ENCODE measurements at places on chromosomes 5 and 9.

DNA sequence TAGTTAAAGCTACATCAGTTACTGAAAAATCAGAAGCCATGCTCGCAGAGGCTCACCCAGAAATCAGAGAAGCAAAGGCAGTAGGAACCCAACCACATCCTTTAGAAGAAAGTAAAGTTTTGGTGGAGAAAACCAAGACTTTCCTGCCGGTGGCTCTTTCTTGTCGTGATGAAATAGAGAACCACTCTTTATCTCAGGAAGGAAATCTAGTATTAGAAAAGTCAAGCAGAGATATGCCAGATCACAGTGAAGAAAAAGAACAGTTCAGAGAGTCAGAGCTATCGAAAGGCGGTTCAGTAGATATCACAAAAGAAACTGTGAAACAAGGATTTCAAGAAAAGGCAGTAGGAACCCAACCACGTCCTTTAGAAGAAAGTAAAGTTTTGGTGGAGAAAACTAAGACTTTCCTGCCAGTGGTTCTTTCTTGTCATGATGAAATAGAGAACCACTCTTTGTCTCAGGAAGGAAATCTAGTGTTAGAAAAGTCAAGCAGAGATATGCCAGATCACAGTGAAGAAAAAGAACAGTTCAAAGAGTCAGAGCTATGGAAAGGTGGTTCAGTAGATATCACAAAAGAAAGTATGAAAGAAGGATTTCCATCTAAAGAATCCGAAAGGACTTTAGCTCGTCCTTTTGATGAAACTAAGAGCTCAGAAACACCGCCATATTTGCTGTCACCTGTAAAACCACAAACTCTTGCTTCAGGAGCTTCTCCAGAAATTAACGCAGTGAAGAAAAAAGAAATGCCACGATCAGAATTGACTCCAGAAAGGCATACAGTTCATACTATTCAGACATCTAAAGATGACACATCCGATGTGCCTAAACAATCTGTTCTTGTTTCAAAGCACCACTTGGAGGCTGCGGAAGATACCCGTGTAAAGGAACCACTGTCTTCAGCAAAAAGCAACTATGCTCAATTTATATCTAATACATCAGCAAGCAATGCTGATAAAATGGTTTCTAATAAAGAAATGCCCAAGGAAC lies 47.2 kb downstream of the CMYA5 start:
- DNase-seq, result no peak

DNA sequence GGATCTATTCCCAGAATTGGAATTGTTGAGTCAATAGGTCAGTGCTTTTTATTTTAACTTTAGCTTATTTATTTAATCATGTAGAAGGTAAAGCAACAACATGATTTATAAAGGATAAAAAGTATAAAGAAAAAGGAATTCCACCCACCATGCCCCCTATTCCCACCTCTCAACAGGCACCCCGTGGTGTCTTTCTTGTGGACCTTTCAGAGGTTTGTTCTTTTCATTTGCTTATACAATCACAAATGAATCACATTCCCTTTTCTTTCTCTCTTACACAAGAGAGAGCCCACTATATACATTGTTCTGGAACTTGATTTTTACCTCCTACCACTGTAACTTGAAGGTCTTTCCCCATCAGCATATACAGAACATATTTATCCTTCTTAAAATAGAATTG lies 37.2 kb upstream of the SMIM32 start:
- DNase-seq, result no peak

DNA sequence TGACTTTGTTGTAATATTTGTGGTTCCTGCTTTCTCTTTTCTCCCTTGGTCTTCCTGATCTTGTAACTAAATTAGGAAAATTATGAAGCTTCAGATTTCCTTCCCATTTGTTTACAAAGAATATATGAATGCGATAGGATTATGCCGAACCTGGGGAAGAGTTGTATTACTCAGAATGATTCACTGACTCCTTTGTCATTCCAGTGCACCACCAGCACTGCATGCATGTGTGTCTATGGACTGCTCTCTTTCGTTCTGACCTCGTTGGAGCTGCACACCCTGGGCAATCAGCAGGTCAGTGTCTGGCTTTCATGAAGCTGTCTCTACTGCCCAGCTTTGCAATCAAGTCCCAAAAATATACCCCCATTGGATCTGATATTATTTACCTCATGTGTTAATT lies 25.5 kb downstream of the NUP188 start:
- DNase-seq, result peak; percentile 45

- DNase-seq, result no peak
These were observed 220.3 kb upstream of the IER5L start for GRCh38 chr9:129398101-129398960.

- DNase-seq, result peak; percentile 26
These were observed 109.7 kb downstream of the F2RL2 start for GRCh38 chr5:76513476-76513875.

DNA sequence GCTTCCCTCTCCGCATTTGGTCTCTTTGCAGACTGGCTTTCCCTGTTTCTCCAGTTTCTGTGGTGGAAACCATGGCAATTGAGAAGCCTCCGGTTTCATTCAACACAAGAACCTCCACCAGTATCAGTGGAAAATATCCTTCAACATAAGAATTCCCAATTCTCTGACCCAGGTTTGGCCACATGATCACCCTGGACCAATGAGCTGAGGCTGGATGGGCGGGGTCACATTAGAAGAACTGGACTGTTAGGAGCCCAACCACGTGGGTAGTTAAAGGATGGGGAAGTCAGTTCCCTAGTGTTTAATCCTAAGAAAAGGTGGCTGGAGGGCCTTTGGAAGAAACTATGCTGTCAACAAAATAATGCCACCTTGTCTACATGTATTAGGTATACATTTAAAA lies 336.3 kb downstream of the DMRT2 start:
- DNase-seq, result no peak

DNA sequence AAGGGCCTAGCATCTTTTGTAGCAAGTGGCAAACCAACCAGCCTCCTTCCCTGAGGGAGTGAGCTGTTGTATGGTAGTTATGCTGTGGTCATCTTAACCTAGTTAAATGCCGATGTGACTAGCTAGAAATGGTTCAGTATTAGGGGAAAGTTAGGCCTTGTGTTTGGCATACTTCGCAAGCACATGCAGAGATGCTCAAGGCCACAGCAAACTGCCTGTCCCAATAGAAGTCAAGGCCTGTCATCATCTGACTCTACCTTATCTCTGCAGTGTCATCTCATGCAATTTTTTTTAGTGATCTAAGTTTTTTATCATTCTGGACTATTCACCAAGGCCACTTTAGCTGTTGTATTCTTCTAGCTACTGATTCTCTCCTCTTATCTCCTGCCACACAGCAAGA lies 5.2 kb upstream of the EXOSC3 start:
- no peak for DNase-seq

DNA sequence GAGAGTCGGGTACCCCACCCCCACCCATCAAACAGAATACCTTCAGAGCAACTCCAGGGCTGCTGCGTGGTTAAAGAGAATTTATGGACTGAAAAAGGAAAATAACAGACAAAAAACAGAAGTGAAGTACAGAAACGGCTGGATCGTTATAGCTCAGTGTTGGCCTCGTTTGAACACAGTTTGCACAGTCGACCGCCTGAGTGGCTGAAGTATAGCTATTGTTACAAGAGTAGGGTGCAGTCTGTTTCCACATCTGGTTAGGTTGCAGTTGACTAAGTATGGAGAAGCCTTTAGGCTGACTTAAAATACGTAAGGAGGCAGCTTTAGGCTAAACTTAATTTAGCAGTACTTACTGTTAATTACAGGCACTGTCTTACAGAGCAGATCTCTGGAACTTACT lies 121.2 kb downstream of the GCNT1 start:
- no peak for DNase-seq

DNA sequence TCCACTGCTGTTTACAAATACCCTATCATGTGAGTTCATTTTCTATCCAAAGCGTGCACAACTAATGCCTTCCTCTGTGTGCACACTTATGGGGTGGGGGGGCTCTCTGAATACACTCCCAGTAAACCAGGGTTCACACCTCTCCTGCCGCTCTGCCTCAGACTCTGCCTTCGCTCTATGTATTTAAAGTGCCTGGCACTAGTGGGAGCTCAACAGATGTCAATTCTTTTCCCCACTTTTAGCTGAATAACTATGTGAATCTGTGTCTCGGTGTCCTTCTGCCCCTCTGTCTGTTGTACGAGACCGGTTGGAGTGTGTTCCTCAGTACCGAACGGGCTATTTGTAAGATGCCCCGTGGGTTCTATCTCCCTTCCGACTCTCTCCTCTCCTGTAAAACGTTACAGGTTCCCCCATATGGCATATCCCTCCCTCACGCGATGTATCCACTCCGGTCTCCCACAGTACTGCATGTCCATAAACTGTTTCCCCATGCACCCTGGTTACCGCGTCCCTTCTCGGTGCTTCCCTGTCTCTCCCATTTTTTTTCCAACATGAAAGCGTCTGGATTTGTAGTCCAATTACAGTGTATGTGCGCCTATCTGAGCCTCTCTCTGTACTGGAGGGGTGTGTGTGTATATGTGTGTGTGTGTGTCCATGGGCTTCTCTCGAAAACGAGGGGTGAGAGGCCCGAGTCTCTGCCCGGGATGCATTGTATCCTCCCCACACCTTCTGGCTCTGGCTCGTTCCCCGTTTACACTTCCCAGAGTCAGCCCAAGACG lies 1.6 kb downstream of the ELL2 start:
- DNase-seq, result peak; percentile 50

DNA sequence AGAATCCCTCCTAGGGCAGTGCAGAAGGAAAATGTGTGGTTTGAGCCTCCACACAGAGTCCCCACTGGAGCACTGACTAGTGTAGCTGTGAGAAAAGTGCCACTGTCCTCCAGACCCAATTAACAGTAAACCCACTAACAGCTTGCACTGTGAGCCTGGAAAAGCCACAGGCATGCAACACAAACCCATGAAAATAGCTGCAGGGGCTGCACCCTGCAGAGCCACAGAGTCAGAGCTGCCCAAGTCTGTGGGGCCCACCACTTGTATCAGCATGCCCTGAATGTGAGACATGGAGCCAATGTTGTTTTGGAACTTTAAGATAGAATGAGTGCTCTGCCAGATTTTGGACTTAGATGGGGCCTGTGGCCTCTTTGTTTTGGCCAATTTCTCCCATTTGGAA lies 119.8 kb upstream of the CDH9 start:
- DNase-seq, result peak; percentile 77

GRCh38 chr5:159887050-159887449 lies 29.2 kb upstream of the ADRA1B start:
- DNase-seq, result no peak

- DNase-seq, result no peak
These were observed 23.9 kb downstream of the ISOC1 start for GRCh38 chr5:129118405-129118804.

- DNase-seq, result peak; percentile 73
These were observed 415.3 kb downstream of the CETN3 start for GRCh38 chr5:89994266-89994665.

DNA sequence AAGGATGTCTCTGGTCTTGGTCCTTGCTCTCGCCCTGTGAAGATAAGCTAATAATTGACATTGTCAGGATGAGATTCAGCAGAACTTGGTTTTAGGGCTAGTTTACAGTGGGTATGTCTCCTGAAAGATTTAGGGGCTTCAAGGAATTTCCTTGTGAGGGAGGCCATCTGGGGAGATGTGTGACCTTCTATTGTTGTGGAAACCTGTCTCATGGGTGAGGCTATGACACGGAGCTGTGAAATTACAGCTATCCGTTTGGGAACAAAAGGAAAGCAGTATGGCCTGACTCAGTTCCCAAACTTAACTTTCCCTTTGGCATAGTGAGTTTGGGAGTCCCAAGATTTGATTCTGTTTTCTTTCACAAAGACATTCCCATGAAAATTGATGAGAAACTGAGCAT lies 142.0 kb downstream of the PARP8 start:
- no peak for DNase-seq

DNA sequence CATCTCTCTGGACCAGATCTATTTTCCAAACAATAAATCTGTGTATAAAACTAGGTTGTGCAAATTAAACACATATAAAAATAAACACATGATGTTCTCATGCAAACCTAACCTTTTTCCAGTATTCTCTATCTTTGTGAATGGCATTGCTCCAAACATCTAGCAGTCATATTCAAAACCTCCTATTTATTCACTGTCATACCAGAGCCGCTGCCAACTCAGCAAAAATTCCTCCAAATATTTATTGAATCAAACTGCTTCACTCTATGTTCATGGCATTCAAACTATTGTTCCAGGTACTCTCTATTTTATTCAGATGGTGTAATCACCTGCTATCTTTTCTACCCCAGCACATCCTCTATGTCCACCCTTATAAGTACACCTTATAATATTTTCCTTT lies 652.1 kb upstream of the RIOK2 start:
- DNase-seq, result no peak

- DNase-seq, result no peak
These were observed 21.4 kb downstream of the TTLL11 start for GRCh38 chr9:122071715-122072114.

DNA sequence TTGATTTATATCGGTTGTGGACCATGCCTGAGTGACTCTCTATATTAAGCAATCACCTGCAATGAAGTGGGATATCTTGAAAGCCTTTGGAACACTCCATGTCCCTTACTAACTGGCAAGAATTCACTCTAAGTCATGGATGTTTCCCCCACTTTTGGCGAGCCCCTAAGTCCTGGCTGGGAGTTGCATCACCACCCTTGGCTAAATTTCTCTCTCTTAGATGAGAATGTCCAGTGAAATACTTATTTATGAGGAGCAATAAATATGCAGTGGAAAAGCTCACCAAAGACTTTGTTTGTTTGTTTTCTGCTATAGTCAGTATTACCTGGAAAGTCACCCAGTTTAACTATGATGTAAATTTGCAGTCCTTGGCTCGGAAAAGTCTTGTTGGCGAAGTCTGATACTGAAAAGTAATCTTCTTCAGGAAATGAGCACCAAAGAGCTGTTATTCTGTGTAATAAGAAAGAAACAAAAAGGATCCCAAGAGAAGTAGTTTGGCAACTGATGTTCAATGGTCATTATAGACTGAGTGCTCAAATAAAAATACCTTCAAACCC lies 333.8 kb downstream of the DMRT2 start:
- DNase-seq, result no peak

- peak; percentile 24 for DNase-seq
These were observed 20.3 kb downstream of the CAMSAP1 start for GRCh38 chr9:135887021-135887507.

DNA sequence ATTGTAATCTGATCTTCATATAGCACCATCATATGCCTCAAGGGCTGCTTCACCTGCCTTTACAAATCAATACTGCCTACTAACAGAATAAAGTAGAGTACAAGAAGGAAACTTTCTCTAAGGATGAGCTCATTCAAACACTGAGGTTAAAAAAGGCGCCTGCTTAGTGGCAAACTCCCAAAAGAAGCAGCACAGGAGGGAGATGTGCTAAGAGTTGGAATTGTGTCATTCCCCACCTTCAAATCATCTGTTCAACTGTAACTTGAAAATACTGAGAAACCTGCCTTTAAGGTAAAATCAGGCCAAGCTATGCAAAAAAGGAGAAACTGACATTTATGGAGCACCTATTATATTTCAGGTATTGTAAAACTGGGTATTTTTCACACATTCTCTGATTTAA lies 560.6 kb downstream of the PTPRD start:
- DNase-seq, result no peak

Measured in fibroblast of skin of scalp (primary cell).